Mammary epithelial cell (primary cell): ENCODE measurements at places on chromosomes 1 and 21. TPM values are rescaled to one million over a fixed set of nuclear protein-coding genes. Genes with fewer than 3 reads are reported as not detected.

DNA sequence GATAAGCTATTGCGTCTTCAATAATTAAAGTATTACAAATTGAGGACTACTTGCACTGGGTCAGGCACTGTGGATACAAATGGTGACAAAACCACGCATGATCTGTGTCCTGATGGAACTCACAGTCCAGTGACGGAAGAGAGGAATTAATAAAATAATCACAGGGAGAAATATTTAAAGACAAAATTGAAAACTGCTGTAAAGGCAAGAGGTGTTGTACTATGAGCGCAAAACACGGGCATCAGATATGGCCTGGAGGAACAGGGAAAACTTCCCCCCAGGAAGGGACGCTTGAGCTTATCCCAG, 16.6 kb upstream of the SLAMF6 start:
- no peak for DNase-seq

DNA sequence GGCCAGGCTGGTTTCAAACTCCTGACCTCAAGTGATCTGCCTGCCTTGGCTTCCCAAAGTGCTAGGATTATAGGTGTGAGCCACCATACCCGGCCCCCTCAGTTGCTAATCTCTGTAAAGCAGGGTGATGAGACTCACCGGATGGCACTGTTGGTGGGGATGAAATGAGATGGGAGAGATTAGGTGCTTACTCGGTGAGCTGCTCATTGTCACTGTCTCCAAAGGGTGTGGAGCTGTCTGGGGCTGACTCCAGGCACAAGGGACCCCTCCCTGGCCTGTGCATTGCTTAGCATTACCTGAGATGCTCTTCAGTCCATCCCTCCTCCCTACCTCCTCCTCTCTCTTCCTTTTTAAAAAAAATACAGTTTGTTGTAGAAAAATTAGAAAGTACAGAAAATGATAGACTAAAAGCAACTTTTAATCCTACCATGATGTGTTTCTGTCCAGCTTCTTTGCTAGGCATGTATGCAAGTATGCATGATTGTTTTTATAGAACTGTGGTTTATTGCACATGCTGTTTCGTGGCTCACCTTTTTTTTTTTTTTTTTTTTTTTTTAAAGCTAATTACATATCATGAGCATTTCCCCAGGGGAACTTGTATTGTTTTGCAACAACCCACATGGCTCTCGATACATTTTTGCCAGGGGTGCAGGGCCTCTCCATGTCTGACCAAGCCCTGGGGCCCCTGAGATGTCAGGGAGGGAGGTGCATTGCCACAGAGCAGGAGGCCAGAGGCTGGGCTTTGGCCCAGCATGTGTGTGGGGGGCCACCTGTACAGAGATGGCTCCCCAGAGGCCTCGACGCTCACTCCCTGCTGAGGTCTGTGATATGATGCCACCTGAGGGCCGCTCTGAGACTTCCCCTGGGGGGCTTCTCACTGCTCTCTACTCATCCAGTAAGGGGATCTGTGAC, 55.4 kb downstream of the ARHGEF10L start:
- DNase-seq, result peak; percentile 13

DNA sequence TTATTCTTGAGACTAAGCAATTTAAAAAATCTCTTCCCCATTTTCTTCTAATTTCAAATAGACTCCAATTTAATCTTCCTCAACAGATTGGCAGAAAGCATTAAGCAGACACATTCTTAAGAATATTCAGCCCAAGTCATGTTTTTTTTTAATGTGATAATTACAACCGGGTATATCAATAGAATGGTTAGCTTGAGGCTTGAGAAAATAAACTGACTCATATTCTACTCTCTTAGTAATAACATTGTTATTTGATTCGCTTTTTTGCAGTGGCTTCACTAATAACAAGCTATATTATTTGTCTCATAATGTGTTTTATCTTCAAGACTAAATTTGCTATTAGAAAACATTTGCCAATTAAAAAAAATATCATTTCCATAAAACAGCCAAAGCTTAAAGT, 488.6 kb upstream of the RGS18 start:
- DNase-seq, result no peak

DNA sequence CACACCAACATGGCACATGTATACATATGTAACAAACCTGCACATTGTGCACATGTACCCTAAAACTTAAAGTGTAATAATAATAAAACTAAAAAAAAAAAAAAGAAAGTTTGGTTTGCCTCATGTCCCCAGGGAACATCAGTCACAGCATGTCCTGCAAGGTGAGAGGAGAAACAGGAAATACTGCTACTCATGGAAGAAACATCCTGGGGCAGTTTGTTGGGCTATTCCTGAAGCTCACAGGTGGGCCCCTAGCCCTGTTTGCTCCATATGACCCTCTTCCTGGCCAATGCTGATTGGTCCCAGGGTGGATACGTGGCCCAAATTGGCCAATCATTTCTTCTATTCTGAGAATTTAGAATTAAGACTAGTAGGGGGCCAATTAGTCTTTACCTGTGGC, 103.4 kb upstream of the ADAR start:
- DNase-seq, result no peak

Gene NPHS2
- not detected for total RNA-seq

Gene GPBP1L1
- total RNA-seq, result 109 and 124 TPM in 2 replicates

Gene CELA3A
- not detected in 2 replicates for total RNA-seq
